ENCODE measurements at places on chromosomes 2 and 18.

- no peak for DNase-seq
These were observed 213.5 kb downstream of the PIK3C3 start for GRCh38 chr18:42168487-42168886.

GRCh38 chr2:212227755-212228154 lies 310.8 kb downstream of the ERBB4 start:
- no peak for DNase-seq

GRCh38 chr2:135168204-135168856 lies 116.2 kb downstream of the RAB3GAP1 start:
- DNase-seq: no peak

GRCh38 chr2:65574993-65575392 lies 142.6 kb upstream of the SPRED2 start:
- DNase-seq: no peak

All from stimulated activated CD4-positive, alpha-beta T cell treated with anti-CD3 and anti-CD28 coated beads, Interleukin-12 subunit alpha, Interleukin-12 subunit beta, amount 100 ng/mL, for 4 hours (primary cell).